ENCODE measurements at places on chromosomes 3 and 15. TPM values are rescaled to one million over a fixed set of nuclear protein-coding genes. Genes with fewer than 3 reads are reported as not detected.

GPR149 gene
- not detected for total RNA-seq

- DNase-seq = no peak
Measured at GRCh38 chr15:100259266-100259665, 82.5 kb downstream of the ADAMTS17 start.

GRCh38 chr3:183307749-183308148, 54.7 kb downstream of the B3GNT5 start:
- DNase-seq = no peak

DNA sequence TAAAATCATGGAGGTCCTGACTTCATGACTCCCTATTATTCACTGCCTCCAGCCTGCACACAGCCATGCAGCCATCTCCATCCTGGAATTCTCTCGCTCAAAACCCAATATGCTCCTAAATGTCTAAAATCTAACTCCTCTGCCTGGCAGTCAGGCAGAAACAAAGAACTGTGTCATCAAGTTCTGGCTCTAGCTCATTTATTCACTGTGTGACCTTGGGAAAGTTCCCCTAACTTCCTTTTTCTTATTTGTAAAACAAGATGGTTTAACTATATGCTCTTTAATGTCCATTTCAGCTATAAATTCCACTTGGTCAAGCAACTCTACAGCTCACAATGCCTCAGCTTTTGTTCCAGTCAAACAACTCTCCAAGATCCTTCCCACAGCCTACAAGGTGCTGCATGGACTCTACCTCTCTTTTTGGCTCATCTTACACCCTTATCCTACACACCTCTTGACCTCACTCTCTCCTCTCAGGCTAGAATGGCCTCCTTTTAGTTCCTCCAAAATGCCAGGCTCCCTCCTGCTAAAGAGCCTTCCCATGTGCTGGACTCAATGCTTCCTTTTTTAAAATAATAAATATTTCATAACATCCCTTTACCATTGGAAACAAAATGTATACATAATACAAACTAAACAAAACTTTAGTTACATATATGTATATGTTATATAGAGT, 16.4 kb downstream of the PIK3CB start:
- no peak for DNase-seq

GRCh38 chr3:45986303-45986982, 9.2 kb downstream of the FYCO1 start:
- peak; percentile 90 for DNase-seq

GRCh38 chr15:83545804-83546511, 98.8 kb downstream of the SH3GL3 start:
- peak; percentile 7 for DNase-seq

- peak; percentile 48 for DNase-seq
Measured at GRCh38 chr3:15319575-15319974, 12.8 kb downstream of the SH3BP5 start.
